ENCODE measurements at places on chromosomes 1 and 21.

DNA sequence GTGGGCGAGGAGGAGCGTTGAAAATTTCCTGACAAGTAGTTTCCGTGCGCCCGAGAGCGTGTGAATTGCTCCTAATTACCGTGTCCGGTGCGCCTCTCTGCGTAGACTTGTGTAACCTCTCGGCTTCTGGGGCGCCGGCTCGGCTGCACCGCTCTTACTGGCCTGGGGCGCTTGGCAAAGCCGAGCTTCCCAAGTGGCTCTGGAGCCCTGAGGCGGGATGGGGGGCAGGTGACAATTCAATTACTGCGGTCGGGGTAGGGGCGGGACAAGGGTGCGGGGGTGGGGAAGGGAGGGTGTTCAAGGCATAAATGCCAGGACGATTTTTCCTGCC is 392 bp upstream of the DMRTA2 start:
- no peak for DNase-seq

DNA sequence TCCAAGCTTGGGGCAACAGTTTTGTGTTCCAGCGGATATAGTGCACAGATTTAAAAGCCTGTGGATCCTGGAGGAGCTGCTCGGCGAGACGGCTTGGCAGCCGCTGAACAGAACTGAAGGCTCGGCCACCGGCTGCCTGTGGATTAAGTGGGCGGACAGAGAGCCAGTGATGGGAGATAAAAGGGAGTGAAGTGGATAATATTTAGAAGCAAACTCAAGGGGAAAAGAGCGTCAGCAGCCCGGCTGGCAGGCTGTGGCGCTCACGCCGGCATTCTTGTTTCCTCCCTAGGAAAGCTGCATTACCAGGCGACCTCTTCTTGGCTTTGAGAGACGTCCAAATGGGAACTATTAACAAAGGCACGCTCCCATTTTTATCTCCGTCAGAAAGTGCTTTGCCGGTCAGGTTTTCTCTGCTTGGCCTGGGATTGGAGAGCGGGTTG is 10.4 kb downstream of the TRABD2B start:
- no peak for DNase-seq

GRCh38 chr1:41396084-41396483 is 34.9 kb downstream of the FOXO6 start:
- DNase-seq, result no peak

DNA sequence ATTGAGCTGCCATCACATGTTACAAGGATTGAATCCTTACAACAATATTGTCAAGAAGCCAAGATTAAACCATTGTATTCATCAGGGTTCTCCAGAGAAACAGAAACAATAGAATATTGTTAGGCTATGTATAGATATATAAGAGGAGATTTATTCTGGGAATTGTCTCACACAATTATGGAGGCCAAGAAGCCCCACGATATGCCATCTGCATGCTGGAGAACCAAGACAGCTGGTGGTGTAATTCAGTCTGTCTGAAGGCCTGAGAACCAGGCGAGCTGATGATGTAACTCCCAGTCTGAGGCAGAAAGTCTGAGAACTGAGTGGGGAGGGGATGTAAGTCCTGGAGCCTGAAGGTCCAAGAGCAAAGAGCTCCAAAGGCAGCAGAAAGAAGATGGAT is 14.5 kb upstream of the TTF2 start:
- no peak for DNase-seq

DNA sequence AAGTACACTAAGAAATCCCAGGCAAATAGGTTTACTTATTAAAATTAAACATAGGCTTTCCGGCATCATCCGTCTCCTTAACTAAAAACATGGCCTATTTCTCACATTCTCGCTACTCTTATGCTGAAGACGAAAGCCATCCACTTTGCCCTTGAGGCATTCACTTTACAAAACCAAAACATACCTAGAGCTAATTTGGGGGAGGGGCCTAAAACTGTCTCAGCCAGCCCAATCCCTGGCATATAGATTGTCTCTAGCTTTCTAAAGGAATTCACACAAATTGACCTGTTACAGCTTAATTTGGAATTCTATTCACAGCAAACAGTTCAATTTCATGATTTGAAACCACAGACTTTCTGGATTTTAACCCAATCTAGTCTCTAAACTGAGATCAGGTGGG is 34.8 kb downstream of the SLC35D1 start:
- no peak for DNase-seq

DNA sequence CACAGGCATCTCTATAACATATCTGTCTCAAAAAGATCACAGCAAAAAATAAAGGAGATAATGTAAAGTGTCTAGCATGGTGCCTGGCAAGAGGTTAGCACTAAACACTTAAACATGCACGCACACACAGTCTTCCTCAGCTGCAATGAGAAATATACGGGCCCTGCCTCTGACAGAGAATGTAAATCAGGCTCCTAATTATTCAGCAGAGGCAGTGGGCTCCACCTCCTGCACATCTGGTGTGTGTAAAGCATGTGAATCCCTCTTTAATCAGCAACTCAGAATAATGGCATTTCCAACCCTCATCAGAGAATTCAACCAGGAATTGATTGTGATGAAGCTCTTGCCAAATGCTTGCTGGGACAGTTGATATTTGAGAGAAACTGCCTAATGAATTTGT is 85.6 kb upstream of the KCNA3 start:
- DNase-seq, result no peak

DNA sequence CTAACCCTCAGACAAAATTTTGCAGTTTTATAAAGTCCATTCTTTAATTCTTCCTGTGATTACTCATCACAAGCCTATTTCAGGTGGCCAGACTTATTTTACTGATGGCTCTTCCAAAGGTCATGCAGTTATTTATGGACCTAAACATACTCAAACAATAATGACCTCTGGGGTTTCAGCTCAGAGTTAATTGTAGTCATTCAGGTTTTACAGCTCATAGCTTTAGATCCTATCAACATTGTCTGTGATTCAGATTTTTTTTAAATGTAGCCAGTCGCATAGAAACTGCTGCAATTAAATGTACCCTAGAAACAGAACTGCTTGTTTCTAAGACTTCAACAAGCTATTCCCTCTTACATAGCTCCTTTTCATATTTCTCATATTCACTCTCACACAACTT is 270.8 kb downstream of the COL11A1 start:
- no peak for DNase-seq

DNA sequence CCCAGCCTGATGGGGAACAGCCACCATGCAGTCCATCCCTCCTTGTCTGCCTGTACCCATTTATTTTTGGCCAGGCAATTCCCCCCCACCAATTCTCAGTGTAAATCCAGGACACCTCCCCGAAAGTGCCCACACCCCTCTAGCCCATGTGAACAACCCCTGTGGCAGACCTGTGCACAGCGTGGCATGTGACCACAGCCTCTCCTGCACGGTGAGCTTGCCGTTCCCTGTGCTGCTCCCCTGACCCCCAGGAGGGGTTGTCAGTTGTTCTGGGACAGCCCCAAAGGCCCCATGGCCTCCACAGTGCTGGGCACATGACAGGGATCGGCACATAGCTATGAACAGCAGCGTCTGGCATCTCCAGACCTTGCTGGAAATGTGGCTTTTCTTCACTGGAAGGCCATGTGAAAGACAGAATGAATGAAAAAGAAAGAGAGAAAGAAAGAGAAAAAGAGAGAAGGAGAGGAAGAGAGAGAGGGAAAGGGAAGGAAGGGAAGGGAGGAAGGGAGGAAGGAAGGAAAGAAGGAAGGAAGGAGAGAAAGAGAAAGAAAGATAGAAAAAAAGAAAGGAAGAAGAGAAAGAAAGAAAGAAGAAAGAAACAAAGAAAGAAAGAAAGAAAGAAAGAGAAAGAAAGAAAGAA is 3.9 kb downstream of the CAPN9 start:
- no peak for DNase-seq

DNA sequence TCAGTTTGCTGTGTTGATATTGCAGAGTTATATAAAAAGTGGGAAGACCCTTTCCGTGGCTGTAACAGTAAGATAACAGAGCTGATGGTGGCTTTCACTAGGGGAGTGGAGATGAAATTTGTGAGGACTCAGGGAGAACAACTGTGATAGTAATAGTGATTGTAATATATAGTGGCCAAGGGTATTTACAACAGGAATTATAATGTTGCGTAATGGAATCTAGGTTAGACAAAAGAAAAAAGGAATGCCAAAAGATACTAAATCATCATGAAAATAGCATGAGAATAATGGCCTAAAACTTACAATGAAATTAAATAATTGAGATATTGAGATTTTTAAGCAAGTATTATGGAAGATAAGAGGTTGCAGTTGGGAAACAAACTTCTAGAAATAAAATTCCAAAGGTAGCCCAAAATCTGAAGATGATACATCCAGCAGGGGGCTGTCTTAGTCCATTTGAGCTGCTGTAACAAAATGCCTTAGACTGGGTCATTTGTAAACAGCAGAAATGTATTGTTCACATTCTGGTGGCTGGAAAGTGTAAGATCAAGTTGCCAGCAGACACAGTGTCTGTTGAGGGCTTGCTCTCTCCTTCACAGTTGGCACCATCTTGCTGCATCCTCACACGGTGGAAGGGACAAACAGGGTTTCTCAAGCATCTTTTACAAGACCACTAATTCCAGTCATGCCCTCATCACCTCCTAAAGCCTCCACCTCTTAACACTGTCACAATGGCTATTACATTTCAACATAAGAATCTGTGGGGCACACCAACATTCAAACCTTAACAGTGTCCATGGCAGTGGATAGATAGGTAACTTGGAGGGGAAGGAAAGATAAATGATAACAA is 711.2 kb downstream of the MRPL39 start:
- DNase-seq, result no peak

DNA sequence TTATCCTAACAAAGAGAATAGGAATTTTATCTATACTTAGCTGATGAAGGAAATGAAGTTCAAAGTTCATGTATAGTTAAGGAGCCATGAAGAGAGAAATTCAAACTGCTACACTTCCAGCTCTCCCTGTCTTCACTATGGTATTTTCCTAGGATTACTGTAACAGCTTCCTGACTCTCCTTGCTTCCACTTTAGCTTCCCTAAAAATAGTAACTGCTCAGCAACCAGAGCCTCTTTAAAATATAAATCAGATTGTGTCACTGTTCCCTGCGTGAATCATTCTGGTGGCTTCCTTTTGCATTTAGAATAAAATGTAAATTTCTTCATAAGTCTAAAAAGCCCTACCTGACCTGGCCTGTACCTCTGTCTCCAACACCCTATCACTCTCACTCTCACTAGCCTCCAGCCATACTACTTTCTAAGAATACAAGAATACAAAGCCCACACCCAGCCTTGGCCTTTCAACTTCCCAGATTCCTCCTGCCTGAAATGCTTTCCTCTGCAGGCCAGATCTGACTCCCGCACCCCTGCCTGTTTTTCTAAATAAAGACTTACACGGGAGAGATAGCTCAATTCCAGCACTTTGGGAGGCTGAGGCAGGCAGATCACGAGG is 30.5 kb downstream of the OR10J1 start:
- DNase-seq, result no peak

- no peak for DNase-seq
Measured at GRCh38 chr1:17375651-17376050, 3.7 kb downstream of the PADI6 start.

DNA sequence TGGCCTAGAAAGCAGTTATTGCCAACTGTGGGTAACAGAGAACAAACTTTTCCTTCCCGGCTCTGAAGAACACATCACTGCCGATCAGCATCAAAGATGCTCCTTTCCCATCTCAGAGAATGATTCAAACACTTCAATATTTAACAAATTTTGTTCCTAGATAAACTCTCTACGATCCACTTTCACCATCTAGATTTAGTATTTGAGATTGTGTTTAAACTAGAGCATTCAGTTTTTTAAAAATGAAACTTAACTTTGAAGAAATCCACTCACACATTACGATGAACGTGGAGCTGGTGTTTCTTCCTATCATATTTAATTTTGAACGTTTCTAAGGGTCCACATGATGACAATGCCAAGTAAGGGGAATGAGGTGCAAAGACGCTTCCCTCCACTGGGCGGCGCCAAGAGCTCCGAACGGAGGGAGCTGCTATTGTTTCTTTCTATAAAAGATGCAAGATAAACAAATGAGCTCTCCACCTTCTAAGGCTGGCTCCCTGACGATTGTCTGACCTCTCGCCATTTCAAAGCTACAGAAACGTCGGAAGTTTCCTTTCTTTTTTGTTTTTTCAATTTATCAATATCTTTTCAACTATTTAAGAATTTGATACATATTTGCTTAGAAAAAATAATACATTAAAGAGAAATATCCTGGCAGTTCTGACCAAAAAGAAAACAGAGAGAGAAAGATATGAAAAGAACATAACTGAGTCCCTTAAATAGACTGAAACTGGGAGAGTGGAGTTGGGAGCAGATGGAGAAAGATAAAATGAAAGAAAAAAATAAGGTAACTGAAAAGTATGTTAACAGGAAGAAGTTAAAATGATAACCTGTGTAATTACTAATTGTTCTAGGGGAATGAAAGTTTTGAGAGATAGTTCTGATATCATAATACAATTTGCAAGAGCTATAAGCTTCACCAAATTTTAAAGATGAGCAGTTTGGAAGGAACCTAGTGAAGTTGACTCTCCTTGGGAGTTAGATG is 4.4 kb upstream of the BARHL2 start:
- no peak for DNase-seq

- DNase-seq, result no peak
Measured at GRCh38 chr1:213327017-213327667, 276.1 kb downstream of the RPS6KC1 start.

DNA sequence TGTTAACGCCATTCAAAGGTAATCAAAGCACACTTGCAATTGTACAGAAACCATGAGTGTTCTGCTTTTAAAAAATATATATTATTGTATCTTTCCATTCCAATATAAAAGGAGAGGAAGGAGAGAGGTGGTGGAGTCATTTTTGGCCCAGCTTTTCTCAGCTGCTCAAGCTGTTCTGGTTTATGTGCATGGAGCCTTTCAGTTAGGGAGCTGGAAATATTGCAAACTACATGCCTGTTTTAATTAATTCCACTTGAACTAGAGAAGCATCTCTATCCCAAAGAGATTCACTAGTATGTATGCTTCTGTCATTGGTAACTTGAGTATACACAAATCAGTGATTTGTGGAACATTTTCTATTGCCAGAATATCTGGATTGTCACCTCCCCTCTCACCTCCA is 28.5 kb upstream of the C1orf105 start:
- no peak for DNase-seq

DNA sequence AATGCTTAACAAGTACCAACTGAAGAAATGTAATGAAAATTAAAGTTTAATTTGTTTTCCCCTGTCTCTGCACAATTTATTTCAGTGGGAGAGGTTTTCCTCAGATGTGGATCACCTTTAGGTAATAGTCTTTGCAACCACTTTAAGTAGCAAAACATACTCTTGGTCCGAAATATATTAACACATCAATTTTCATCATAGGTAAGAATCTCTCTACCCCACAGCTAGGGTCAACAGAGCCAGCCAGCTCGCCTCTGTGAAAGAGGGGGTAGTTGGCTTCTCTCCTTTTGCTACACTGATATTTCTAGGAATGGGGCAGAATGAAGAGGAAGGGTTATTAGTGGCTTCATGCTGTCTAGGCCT is 24.8 kb upstream of the MCL1 start:
- no peak for DNase-seq

DNA sequence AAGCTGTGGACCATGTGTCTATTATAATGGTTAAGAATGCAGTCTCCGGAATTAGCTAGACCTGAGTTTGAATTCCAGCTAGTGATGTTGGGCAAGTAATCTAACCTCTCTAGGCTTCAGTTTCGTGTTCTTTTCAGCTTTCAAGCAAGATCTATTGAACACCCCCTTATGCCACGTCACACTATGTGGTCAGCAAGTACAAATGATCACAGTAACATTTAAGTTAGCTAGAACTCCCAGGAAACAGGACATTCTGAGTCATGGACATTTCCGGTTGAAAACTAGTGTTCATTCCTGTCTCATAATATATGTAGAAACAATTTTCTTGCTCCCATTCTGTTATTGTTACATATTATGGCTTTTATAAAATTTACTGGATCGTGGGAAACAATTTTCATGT is 34.0 kb upstream of the NHLH2 start:
- no peak for DNase-seq
